ENCODE measurements at places on chromosomes 7 and 10. TPM values are rescaled to one million over a fixed set of nuclear protein-coding genes. Genes with fewer than 3 reads are reported as not detected.

ZNF239 gene
- 5.4 TPM for polyA plus RNA-seq

PRSS37 gene
- polyA plus RNA-seq: not detected

FAM131B gene
- 2.0 TPM for polyA plus RNA-seq

SDK1 gene
- 2.5 TPM for polyA plus RNA-seq

SYT15 gene
- 0.19 TPM for polyA plus RNA-seq

CUBN gene
- 1.5 TPM for polyA plus RNA-seq

Measured in fibroblast of lung (primary cell).